ENCODE measurements at places on chromosomes 11 and 22. TPM values are rescaled to one million over a fixed set of nuclear protein-coding genes. Genes with fewer than 3 reads are reported as not detected.
A peak's percentile ranks its signal among the peaks of the same experiment; 100 is the strongest.

The OR4A16 gene
- total RNA-seq: not detected

- DNase-seq: no peak
These were observed 271.6 kb upstream of the CADM1 start for GRCh38 chr11:115775846-115776245.

- DNase-seq: no peak
These were observed 15.0 kb downstream of the MRTFA start for GRCh38 chr22:40621309-40622151.

GRCh38 chr11:9142732-9143131, 51.3 kb upstream of the SCUBE2 start:
- no peak for DNase-seq

The SEC14L2 gene
- total RNA-seq: 11.6 TPM

DNA sequence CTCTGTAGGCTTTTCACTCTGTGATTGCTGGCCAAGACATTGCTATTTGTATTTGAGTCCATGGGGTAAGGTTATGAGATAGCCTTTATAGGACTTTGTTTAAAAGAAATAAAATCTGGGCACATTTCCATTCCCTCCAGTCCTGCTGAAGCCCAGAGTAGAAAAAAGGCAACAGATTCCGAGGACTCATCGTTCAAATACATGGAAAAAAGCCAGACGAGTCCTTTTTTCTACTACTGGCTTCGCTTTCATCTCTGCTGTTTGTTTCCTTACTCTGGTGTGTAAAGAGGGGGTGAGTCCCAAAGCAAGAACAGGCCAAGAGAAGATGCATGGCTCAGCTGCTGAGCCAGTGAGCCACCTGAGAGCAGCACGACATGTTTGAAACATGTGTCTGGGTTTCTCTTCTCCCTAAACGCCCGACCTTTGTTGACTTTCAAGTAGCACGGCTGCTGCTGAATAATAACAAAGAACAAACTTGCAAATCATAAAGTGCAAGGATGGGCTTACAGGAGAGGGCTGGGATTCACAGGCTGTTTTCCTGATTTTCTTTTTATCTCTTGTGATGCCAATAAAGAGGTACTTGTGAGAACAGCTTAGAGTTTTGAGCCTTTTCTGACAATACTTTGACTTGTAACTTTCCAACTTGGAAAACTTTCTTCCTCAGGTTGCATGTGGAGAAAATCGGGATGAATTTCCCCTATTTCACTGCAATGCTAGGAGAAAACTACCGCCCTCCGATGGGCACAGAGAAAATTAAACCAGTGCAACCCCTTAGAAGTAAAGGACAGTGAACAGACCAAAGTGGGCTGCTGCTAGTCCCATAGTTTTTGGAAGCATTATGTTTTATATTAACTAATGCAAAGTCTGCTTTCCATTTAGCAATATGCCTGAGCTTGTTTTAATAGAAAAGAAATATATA, 195.2 kb upstream of the RAG2 start:
- peak; percentile 4 for DNase-seq

The PYGM gene
- 1.2 TPM for total RNA-seq

The HYLS1 gene
- 7.7 TPM for total RNA-seq

The DDX25 gene
- 2.3 TPM for total RNA-seq

GRCh38 chr11:18384157-18384641, 10.2 kb upstream of the LDHA start:
- DNase-seq: no peak

DNA sequence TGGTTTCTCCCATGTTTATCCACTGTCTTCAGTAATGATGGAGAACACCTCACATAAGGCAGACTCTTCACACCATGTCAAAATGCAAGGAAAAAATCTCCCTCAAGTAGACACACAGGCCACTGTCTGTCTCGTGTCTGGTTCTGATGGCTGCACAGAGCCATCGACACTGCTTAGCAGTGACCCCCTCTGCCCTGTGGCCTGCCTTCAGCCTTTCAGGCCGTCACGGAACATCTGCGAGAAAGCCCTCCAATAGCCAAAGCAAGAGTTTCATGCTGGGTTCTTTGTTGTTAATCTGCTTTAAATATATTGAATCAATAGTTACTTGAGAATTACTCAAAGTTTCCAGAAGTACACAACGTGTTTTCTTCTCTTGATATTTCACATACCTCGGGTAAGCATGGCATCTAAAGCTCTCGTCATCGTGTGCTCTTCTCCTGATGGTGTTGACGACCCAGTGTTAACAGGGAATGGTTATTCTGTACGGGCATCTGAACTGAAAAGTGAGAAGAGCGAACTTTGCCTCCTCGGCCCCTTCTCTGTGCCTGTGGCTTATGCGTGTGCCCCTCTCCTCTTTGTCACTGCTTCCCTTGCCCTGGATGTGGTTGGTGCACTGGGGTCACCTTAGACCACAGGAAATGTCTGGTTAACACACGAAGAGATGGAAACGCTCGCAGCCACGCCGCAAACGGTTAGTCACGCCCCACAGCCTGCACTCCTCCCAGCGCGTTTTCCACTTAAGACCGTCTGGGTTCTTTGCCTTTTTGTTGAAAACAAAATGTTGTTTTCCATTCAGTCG, 33.4 kb upstream of the CTTN start:
- DNase-seq: no peak

The RIMBP3B gene
- 0.63 TPM for total RNA-seq

The EFCAB6 gene
- total RNA-seq: 2.3 TPM

DNA sequence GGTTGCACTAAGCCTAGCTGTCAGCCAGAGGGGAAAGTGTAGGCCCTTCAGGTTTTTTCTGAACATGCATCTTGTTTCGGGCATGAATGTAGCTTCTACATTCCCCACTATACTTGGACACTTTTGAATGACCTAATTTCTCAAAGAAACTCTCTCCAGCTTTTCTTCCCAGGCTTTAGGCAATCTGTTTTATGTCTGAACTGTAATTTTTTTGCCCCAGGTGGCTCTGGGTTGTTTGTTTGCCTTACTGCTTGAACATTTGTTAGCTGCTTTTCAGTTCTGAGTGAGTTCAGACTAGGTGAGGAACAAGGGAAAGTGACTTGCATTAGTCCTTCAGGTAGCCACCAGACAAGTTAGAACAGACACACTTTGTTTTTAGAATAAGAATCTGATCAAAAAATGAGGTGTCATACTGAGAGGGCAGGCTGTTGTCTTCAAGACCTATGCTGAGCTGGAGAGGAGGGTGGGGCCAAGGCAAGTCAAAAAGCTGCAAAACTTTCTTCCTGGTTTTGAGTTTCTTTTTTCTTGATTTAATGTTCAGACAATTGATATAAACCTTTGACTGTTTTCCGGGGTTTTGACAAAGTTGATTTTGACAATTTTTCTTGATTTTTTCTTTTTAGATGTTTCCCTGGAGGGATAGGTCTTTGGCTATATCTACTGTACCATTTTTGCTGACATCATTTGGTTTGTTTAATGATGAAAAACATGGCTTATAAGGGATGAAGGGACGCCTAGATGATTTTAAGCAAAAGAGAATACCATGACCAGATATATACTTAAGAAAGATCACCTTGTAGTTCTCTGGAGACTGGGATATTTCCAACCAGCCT, 182.8 kb downstream of the WNT11 start:
- DNase-seq: no peak

DNA sequence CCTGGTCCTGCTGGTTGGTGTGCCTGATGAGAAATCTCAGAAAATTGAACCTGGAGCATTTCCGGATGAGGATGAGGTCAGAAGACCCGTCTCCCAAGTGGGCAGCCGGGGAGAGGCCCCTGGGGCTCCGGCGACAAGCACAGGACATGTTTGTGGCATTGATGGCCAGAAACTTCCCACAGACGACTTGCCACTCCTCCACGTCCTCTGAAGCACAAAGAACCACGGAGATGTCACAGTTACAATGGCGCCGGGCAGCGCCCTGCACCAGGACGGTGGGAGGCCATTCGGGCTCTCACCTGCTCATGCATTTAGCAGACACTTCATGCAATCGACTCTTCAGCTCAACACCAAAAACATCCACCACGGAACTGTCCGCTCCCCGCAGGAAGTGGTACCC, 46.5 kb downstream of the CERK start:
- DNase-seq: no peak

DNA sequence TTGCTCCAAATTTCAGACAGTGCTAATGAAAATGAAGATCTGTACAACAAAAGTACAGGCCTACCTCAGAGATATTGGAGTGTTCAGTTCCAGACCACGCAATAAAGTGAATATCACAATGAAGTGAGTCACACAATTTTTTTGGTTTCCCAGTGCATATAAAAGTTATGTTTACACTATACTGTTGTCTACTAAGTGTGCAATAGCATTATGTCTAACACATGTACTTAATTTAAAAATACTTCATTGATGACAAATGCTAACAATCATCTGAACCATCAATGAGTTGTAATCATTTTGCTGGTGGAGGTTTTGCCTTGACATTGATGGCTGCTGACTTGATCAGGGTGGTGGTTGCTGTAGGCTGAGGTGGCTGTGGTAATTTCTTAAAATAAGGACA, 60.6 kb upstream of the E2F8 start:
- DNase-seq: no peak

The RASSF10 gene
- 6.0 TPM for total RNA-seq

DNA sequence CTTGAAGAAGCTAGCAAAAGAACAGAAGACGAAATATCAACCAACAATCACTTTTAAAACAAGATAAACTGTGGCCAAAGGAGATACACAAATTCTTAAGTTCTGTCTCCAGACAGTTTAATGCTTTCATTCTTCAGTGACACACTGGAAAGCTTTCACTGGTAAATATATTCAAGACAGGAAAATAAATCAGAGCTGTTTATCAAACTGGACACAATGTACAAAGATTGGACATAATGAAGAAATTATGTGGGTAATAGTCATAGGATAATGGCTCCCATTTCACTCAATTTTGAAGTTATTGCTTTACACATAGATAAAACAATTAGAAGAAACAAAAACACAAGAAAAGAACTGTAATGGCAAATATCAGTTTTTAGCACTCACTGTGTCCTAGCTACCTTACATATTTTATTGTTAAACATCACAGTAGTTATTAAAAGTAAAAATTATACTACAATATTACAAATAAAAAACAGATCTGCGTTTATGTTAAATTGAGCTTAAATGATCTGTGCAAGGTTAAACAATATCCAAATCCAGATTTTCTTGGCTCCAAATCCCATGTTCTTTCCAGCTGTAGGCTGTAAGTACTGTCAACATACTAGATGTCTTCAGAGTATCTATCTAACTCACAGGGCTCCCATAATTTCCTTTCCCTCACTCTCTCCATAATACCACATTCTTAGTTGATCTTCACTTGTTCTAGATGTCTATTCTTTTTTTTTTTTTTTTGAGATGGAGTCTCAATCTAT, 38.6 kb upstream of the NOX4 start:
- no peak for DNase-seq

- no peak for DNase-seq
These were observed 21.7 kb downstream of the PTPN5 start for GRCh38 chr11:18769802-18770456.

DNA sequence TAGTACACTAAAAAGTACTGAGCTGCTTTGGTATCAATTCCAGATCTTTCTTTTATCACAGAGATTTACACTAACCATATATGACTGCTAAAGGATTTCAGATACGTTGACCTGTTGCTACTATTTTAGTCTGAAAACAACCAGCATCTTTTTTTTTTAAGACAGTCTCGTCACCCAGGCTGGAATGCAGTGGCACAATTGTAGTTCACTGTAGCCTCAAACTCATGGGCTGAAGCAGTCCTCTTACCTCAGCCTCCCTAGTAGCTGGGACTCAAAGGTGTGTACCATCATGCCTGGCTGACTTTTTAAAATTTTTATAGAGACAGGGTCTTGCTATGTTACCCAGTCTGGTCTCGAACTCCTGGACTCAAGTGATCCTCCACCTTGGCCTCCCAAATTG, 24.2 kb upstream of the L3MBTL2 start:
- DNase-seq: no peak

GRCh38 chr11:58647141-58647699, 24.8 kb downstream of the CNTF start:
- no peak for DNase-seq

GRCh38 chr11:8080069-8080670, 841 bp upstream of the TUB start:
- DNase-seq: no peak

The PRG2 gene
- total RNA-seq: not detected

The SLC35F2 gene
- 18.5 TPM for total RNA-seq

GRCh38 chr11:36241497-36241896, 47.7 kb downstream of the COMMD9 start:
- no peak for DNase-seq

The RRAS2 gene
- total RNA-seq: 36.6 TPM

- DNase-seq: no peak
These were observed 247 bp upstream of the PLAAT5 start for GRCh38 chr11:63491240-63491587.

DNA sequence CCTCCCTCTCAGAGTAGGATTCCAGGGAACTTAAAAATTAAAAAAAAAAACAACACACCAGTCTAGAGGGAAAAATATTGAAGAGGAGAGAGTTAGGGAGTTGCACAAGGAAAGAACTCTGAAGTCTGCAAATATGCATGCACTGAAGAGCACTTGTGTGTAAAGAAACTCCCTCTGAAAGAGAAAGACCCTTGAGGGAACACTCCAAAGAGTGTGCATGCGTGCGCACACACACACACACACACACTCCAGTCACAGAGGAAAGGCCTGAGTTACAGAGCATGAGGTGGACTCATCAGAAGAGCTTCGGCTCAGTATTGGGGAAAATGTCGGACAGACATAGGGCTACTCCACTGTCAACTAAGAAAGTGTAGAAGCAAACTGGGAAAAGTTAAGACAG, 30.1 kb downstream of the GGTLC2 start:
- DNase-seq: no peak

The FZD4 gene
- total RNA-seq: 4.1 TPM

The XPNPEP3 gene
- 34.7 TPM for total RNA-seq

DNA sequence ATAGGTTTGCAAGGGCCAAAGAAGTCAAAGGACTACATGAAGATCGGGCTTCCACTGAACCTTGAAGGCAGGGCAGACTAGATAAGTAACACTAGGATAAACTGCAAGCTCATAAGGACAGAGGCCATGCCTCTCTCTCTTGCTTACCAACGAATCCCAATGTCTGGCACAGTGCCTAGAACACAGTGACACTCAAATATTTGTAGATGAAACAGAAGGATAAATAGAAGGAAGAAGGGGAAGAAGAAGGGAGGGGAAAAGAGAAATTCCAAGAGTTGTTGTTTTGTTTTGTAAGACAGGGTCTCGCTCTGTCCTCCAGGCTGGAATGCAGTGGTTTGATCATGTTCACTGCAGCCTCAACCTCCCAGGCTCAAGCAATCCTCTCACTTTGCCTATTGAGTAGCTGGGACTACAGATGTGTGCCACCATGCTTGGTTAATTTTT, 26.9 kb downstream of the SIK3 start:
- DNase-seq: no peak

- DNase-seq: no peak
These were observed 167.3 kb downstream of the NTM start for GRCh38 chr11:131537748-131538147.

DNA sequence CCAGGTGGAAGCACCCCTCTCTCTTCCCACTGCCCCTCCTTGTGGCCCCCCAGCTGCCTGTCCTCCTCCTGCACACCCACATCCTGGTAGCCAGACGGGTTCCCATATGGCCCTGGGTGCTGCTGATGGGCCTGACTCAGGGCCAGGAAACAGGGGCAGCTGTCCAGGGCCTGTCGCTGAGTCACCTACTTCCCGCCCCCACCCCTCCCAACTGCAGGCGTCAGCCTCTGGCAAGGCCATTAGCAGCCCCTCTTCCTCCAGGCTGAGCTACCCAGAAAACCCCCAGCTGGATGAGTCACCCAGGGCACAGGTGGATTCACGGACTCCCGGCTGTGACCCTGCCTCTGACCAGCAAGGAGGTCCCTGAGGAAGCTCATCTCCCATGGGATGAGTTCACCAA, 6.9 kb upstream of the GAL start:
- DNase-seq: no peak

The RBMXL2 gene
- total RNA-seq: 0.20 TPM

The KCNJ1 gene
- not detected for total RNA-seq

The PAMR1 gene
- total RNA-seq: 0.66 TPM

The IGHMBP2 gene
- total RNA-seq: 28.1 TPM

The SVIP gene
- 36.7 TPM for total RNA-seq

Data from neural crest cell (in vitro differentiated cells).